GM23338 (cell line): ENCODE measurements at places on chromosomes 2 and 18. TPM values are rescaled to one million over a fixed set of nuclear protein-coding genes. Genes with fewer than 3 reads are reported as not detected.

Gene DAPL1
- polyA plus RNA-seq: not detected in 2 replicates

Gene LRRC30
- polyA plus RNA-seq: not detected in 2 replicates

Gene GPC1
- polyA plus RNA-seq: 9.0 and 10.8 TPM in 2 replicates

Gene CABLES1
- polyA plus RNA-seq: 2.6 and 3.4 TPM in 2 replicates

Gene HTR2B
- polyA plus RNA-seq: 0.16 and 0.47 TPM in 2 replicates

Gene APLF
- 2.4 and 3.0 TPM in 2 replicates for polyA plus RNA-seq

Gene HNMT
- 3.1 and 3.3 TPM in 2 replicates for polyA plus RNA-seq

Gene CCDC68
- 2.0 and 3.7 TPM in 2 replicates for polyA plus RNA-seq

Gene MAP3K19
- not detected in 2 replicates for polyA plus RNA-seq

Gene LYG1
- polyA plus RNA-seq: 0.50 and 0.57 TPM in 2 replicates

Gene ASIC4
- 0.13 and 0.40 TPM in 2 replicates for polyA plus RNA-seq

Gene SCN3A
- polyA plus RNA-seq: not detected in 2 replicates

Gene DTYMK
- polyA plus RNA-seq: 65.4 and 69.5 TPM in 2 replicates

Gene ALMS1
- polyA plus RNA-seq: 35.0 and 38.8 TPM in 2 replicates

Gene RUFY4
- polyA plus RNA-seq: 0.27 and 0.89 TPM in 2 replicates

Gene CFC1
- 0.28 and 0.66 TPM in 2 replicates for polyA plus RNA-seq

Gene CAPN10
- polyA plus RNA-seq: 30.2 and 31.7 TPM in 2 replicates

Gene ETAA1
- 15.8 and 22.2 TPM in 2 replicates for polyA plus RNA-seq

Gene QPCT
- 12.1 and 13.2 TPM in 2 replicates for polyA plus RNA-seq

Gene ERICH2
- 3.2 and 3.5 TPM in 2 replicates for polyA plus RNA-seq

Gene TAF4B
- polyA plus RNA-seq: 8.1 and 9.4 TPM in 2 replicates

Gene RAB17
- polyA plus RNA-seq: 17.4 and 22.4 TPM in 2 replicates

Gene NRP2
- polyA plus RNA-seq: 18.4 and 19.1 TPM in 2 replicates

Gene KIAA2012
- 0.07 and 0.08 TPM in 2 replicates for polyA plus RNA-seq

Gene MALL
- polyA plus RNA-seq: 5.3 and 5.9 TPM in 2 replicates

Gene RNU2-63P
- 2.0 and 2.8 TPM in 2 replicates for polyA plus RNA-seq

Gene ASB1
- polyA plus RNA-seq: 21.5 and 23.8 TPM in 2 replicates

Gene CUL3
- 74.2 and 86.0 TPM in 2 replicates for polyA plus RNA-seq

Gene COLEC12
- polyA plus RNA-seq: 1.1 and 2.0 TPM in 2 replicates

Gene PIEZO2
- polyA plus RNA-seq: 3.9 and 4.8 TPM in 2 replicates

Gene PRSS56
- 0.27 TPM in 1 of 2 replicates, not detected in the other for polyA plus RNA-seq

Gene TGFA
- polyA plus RNA-seq: 1.1 and 1.4 TPM in 2 replicates

Gene RNPEPL1
- polyA plus RNA-seq: 5.5 and 6.0 TPM in 2 replicates

Gene DLX1
- polyA plus RNA-seq: not detected in 2 replicates

Gene BCL2
- 1.1 and 1.2 TPM in 2 replicates for polyA plus RNA-seq

Gene AMER3
- polyA plus RNA-seq: 0.05 TPM in 1 of 2 replicates, not detected in the other

Gene GDF7
- polyA plus RNA-seq: 0.16 and 0.19 TPM in 2 replicates

Gene MOCOS
- 3.7 and 3.9 TPM in 2 replicates for polyA plus RNA-seq

Gene TUBA3E
- polyA plus RNA-seq: 0.31 TPM in 1 of 2 replicates, not detected in the other

Gene HOXD1
- not detected in 2 replicates for polyA plus RNA-seq

Gene CNGA3
- not detected in 2 replicates for polyA plus RNA-seq

Gene MPP4
- polyA plus RNA-seq: 0.09 TPM in 1 of 2 replicates, not detected in the other

Gene CYP27A1
- polyA plus RNA-seq: 2.0 and 2.2 TPM in 2 replicates

Gene UGT1A8
- polyA plus RNA-seq: not detected in 2 replicates

Gene SLC23A3
- polyA plus RNA-seq: 0.10 and 0.26 TPM in 2 replicates

Gene SKA1
- 14.2 and 14.7 TPM in 2 replicates for polyA plus RNA-seq
